ENCODE measurements at places on chromosomes 3 and 15.

GRCh38 chr15:47796830-47797229 is 79.5 kb downstream of the SEMA6D start:
- no peak for DNase-seq

GRCh38 chr3:169271936-169272335 is 391.6 kb downstream of the MECOM start:
- DNase-seq: no peak

- no peak for DNase-seq
Measured at GRCh38 chr15:101410612-101411011, 78.9 kb downstream of the PCSK6 start.

DNA sequence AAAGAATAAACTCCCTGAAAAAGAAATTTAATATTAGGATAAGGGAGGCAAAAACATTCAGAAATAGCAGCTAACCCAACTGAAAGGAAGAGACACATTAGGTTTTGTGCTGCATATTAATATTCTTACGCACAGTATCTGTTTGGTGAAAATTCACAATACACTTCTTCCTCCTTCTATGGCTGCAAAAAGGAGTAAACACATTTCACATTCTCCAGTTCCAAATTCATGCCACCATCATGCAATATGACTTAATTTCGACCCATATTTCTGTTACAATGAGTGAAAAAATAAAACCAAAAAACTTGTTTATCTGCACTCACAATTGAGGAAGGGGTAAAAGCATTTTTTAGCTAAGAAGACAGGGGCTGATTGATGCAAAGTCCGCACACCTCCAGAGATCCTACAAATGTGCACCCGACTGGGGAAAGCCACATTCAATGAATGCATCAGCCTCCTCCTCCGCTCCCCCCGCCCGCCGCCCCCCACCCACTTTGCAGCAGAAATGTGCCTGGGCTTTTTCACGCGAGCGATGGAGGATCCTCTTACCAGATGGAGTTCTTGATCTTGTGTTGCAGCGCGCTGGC is 1.0 kb downstream of the RFX7 start:
- no peak for DNase-seq

DNA sequence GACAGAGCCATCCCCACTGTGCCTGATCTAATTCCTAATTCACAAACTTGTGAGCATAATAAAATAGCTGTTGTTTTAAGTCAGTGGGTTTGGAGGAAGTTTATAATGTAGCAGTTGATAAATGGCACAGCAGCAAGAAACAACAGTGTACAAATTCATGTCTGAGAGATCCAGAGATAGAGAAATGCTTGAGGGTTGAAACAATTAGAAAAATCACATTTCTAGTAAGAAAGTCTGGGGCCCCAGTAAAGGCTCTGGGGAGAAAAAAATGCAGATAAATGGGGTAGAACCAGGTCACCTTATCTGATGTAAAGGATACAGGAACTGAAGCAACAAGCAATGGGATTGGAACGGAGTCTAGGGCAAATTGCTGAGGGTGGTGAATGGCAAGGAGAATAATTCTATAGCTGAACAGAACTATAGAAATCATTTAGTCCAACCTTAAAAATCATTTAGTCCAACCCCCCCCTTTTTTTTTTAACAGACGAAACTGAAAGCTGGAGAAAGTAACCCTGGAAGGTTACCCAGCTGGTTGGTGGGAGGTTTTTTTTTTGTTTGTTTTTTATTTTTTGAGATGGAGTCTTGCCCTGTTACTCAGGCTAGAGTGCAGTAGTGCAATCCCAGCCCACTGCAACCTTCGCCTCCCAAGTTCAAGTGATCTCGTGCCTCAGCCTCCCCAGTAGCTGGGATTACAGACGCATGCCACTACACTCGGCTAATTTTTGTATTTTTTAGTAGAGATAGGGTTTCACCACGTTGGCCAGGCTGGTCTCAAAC is 14.3 kb upstream of the SHQ1 start:
- no peak for DNase-seq

DNA sequence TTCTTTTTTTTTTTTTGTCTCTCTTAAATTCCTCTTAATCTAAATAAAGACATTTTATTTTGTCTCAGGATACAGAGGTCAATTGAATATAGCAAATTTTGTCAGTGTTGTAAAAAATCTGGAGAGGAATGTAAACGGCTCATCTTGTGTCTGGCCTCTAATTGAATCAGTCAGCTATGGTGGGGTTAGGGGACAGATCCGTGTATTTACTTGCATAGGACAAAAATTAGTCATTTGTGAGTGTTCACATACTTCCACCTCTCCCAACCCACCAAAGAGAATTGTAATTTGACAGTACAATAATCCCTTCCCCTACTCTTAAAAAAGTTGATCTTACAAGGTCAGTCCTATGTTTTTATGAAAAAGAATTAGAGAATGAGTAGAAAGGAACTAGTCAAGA is 18.3 kb downstream of the PPARG start:
- DNase-seq: no peak

DNA sequence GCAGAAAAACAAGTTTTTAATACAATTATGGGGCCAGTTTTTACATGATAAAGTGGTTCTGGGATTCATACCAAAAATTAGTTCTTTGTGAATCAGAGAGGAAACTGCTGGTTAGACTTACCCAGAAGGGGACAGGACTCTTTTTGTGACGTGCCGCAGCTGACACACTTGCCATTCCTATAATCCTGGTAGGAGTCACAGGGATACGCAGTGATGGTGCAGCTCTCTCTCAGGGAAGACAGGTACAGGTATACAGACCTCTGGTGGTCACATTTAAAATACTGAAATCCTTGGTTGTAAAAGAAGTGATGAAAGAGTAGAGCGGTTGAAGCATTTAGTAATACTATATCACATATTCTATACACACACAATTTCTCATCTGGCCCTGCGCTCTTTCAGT is 20.2 kb upstream of the TMEM41A start:
- DNase-seq: no peak

DNA sequence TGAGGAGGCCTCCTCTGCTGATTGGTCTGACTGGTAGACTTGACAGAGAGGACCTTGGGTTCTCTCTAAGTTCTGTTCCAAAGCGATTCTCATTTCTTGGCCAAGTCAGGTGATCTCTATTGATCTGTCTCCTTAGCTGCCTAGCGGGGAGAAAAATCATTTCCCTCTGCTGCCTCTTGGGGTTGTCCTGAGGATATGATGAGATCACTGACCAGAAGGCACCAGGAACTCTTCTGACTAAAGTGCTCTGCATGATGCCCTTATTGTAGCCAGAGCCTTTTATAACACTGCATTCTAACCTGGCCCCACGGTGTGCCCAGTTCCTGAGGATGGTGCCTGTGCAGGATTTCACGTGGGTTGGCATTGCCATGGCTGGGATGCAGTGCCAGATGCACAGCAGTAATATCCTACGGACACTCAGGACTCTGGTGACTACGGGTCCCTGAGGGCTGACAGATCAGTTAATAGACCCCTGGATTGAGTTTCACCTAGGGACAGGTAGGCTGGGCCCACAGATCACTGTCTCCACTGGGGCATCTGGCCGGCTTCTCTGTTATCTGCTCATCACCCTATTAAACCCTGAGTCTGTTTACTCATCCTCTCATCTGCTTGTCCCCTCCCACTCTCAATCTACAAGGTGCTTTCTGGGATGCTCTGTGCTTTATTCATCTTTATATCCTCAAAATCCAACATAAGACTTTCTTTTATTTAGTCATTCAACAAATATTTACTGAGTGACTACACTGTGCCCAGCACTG is 3.9 kb upstream of the HEG1 start:
- DNase-seq: no peak

Data from neural crest cell (in vitro differentiated cells).